ENCODE measurements at places on chromosomes 12 and 14.

- no peak for DNase-seq
Measured at GRCh38 chr14:102057480-102058114, 29.2 kb downstream of the HSP90AA1 start.

DNA sequence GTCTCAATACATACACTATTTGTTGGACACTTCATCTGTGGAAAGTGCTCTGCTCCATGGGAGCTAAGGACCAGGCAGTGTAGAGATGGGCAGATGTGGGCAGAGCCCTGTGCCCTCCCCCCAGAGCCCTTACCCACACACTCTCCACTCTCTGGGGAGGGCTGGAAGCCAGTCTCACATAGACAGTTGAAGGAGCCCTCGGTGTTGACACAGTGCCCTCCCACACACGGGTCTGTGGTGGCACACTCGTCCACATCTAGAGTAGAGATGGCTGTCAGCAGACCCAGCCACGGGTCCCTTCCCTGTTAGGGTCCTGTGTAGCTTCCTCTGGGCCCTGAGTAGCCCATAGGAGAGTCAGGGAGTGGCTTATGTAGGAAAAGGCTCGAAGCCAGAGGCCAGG lies 14.3 kb downstream of the ISCA2 start:
- DNase-seq = no peak

DNA sequence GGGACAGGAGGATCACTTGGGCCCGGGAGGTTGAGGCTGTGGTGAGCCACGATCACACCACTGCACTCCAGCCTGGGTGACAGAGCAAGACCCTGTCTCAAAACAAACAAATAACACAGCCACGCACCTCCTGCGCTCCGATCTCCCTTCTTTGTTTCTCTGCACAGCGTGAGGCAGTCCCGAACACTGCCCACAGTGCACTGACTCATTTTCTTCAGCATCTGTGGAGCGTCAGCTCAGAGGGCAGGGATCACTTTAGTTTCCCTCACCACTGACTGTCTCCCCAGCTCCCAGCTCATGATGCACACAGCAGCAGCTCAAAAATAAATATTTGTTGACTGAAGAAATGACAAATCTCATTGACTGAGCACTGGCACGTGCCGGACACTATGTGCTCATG lies 883 bp upstream of the MYL2 start:
- no peak for DNase-seq

GRCh38 chr12:76236640-76237039 lies 111.6 kb downstream of the BBS10 start:
- DNase-seq = no peak

DNA sequence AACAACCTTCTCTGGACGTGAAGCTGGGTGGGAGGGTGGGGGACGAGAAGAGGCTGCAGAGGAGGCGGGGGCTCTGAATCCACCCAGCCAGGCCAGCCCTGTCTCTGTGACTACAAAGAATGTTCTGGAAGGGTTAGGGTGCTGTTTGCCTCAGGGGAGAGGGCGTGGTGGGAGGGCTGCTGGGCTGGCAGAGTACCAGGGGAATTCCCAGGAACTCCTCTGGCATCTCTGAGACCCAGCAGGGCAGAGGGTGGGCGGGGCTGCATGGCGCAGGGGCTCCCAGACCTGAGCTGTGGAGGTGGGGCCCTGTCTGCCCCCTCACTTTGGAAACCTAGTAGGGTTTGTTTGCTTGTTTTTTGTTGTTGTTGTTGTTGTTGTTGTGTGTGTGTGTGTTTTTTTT lies 45.5 kb upstream of the FZD10 start:
- no peak for DNase-seq

GRCh38 chr12:8899830-8900229 lies 14.5 kb upstream of the PHC1 start:
- DNase-seq = no peak

DNA sequence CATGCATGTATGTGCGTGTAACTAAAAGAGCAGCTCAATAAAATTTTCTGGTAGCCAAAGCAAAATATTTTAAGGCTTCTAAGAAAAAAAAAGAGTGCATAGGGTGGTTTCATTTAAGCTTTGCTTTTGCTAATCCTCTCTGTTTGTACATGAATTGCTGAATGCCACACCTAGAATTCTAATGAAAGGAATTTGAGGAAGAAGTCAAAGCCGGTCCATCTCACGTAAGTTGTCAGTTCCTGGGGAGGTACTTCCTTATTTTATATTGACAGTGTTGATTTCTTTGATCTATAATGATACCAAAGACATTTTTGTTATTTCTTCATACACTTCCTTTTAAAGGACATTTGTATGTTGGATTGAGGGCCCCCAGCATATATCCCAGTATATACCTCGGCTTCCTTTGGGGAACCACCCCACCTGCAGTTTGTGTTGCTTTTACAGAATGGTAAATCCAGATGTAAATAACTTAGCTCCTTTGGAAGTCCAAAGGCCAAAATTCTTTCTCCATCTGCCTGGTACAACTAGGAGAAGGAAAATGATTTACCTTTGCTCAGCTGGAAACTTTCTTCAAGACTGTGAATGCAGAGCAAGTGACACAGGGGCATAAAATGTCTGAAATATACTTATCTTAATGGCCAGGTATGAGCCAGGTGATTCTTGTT lies 420.9 kb upstream of the ATP2B1 start:
- DNase-seq = no peak

GRCh38 chr14:75835737-75836136 lies 146.1 kb downstream of the TGFB3 start:
- DNase-seq = no peak

- no peak for DNase-seq
Measured at GRCh38 chr14:83291714-83292113, 1758.1 kb upstream of the SEL1L start.

- DNase-seq = no peak
Measured at GRCh38 chr14:89249065-89249695, 167.9 kb downstream of the FOXN3 start.

GRCh38 chr14:82387699-82388098 lies 854.0 kb upstream of the SEL1L start:
- DNase-seq = no peak

DNA sequence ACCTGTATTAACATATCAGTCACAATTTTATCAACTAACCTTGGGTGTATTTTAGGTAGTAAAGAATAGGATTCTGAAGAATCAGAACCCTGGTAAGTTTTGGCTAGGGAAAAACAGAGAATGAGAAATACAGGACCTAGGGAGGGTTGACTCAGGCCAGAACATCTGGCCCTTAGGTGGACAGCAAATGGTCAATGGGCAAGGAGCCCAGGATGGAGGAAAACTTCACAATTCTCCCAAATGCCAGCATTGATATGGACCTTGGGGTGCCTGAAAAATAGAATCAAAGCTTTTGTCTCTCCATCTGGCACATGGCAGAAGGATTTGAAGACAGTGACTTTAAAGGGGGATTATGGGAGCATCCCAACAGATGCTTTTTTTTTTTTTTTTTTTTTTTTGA lies 32.7 kb upstream of the PRPF39 start:
- DNase-seq = no peak

GRCh38 chr12:99413751-99414150 lies 233.8 kb upstream of the GARIN6 start:
- DNase-seq = no peak

GRCh38 chr14:74591394-74591793 lies 20.6 kb downstream of the LTBP2 start:
- DNase-seq = no peak

Measured in activated CD4-positive, alpha-beta T cell treated with anti-CD3 and anti-CD28 coated beads, Interleukin-2, amount 50 U/mL, for 16 hours (primary cell).